IMR-90 (cell line): ENCODE measurements at places on chromosomes 16 and 17.

GRCh38 chr16:86044241-86044671 is 145.3 kb downstream of the IRF8 start:
- H3K4me3 ChIP-seq, result no peak overlapping the region
- no peaks in the 10 kb centered on the region; the same call in 1 of the 2 replicates for H3K4me1 ChIP-seq
- H3K27me3 ChIP-seq, result peaks cover 64% of the 10 kb centered on the region

DNA sequence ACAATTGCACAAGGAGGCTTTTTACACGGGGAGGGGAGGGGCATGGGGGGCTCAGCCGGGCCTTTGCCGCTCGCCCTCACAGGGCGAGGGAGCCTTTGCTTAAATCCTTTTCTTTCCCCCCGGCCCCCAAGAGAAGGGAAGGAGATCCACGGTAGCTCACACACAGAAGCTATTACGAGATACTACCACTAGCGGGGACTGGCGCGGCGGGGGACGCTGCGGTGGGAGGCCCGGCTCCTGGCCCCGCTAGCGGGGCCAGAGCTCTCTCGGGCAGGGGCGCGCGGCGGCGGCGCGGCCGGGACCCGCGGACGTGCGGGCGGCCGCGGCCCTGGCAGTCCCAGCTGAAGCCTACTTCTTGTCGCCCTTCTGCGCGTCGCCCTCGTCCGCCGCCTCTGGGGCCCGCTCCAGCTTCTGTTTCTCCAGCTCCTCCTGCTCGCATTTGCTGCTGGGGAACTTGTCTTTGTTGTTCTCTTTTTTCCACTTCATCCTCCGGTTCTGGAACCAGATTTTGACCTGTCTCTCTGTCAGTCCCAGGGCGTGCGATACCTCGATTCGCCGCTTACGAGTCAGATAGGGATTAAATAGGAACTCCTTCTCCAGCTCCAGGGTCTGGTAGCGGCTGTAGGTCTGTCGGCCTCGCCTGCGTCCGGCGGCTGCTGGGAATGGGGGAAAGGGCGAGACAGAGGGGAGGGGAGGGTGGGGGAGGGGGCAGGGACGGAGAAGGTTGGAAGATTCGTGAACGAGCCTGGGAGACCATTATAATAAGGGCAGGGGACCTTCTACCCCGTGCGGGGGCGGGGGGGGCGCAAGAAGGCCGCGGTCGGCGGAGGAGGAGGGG is 2.0 kb downstream of the HOXB8 start:
- peak overlapping the region; percentile 94 for H3K27ac ChIP-seq
- H3K4me3 ChIP-seq, result peak overlapping the region; percentile 63
- peaks cover 29% of the 10 kb centered on the region for H3K27me3 ChIP-seq
- no peaks in the 10 kb centered on the region for H3K36me3 ChIP-seq
- H3K4me1 ChIP-seq, result peaks cover 14% of the 10 kb centered on the region
- DNase-seq, result peak; percentile 61

DNA sequence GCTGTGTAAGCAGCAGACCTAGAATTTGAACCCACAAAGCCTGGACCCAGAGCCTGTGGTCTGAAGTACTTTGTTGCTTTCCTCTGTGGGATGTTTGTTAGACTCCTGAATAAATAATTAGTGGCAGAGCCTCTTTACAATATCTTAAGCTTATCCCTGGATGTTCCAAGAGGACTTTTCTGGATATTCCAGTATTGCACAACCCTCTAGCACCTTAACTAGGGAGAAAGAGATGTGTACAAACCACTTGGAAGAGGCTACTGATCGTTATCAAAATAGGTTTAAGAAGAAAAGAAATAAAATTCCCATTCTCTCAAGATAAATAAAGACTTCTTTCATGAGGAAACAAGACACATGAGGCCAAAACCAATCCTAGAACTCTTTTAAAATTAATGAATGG is 632.4 kb downstream of the CDH11 start:
- peak; percentile 7 for DNase-seq
- no peaks in the 10 kb centered on the region for H3K27me3 ChIP-seq
- H3K4me1 ChIP-seq, result no peaks in the 10 kb centered on the region
- no peak overlapping the region for H3K27ac ChIP-seq
- no peaks in the 10 kb centered on the region for H3K36me3 ChIP-seq

DNA sequence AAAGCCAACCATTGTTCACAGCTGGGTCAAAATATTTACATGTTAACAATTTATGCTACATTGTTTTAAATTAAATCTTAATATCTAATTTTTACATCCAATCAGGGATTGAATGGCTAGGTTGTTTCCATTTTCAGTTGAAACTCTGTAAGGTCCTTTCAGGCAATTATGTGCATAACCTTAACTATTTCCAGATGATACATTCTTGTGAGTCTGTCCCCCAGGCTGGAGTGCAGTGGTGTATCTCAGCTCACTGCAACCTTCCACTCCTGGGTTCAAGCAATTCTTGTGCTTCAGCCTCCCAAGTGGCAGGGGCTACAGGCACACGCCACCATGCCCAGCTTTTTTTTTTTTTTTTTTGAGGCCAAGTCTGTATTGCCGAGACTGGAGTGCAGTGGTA is 10.4 kb downstream of the CDC42EP4 start:
- H3K4me1 ChIP-seq, result peaks cover 31% of the 10 kb centered on the region
- peaks cover 3% of the 10 kb centered on the region; the same call in 1 of the 2 replicates for H3K36me3 ChIP-seq
- no peak overlapping the region for H3K27ac ChIP-seq
- no peaks in the 10 kb centered on the region for H3K27me3 ChIP-seq

- DNase-seq, result no peak
- H3K36me3 ChIP-seq, result no peaks in the 10 kb centered on the region
- no peaks in the 10 kb centered on the region for H3K27me3 ChIP-seq
- no peaks in the 10 kb centered on the region for H3K4me1 ChIP-seq
- no peak overlapping the region for H3K4me3 ChIP-seq
- no peak overlapping the region for H3K27ac ChIP-seq
Observed at GRCh38 chr16:55264949-55265348, 59.1 kb upstream of the IRX6 start.

DNA sequence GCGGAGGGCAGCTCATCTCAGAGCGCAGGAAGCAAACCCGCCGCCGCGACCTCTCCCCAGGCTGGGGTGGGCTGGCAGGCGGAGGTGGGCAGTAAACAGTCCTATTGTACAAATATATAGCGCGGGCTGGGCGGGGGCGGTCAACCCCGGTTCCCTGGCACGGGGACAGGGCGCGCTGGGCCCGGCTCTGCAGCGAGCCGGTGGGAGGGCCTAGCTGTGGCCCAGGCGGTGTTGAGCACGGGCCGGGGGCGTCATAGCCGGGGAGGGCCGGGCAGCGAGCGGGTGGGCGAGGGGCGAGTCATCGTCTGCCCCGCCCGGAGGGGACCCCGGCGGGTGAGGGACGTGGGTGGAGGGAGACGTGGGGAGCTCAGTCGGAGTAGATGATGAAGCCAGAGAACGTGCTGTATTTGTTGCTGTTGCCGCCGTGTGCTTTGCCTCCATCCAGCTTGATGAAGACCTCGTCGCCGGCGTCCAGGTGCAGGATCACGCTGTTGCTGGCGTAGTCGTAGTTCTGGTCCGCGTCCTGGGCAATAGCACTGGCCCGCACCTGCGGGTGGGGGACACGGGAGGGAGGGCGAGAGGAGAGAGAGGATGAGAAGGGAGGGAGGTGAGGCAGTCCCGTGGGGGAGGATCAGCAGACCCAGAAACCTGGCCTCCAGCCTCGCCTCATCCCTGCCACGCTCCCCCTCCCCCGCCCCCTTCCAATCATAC is 8.1 kb downstream of the C1QL1 start:
- H3K4me1 ChIP-seq, result no peaks in the 10 kb centered on the region; the same call in 1 of the 2 replicates
- H3K27ac ChIP-seq, result no peak overlapping the region
- H3K36me3 ChIP-seq, result no peaks in the 10 kb centered on the region
- no peak for DNase-seq
- H3K27me3 ChIP-seq, result peaks cover 22% of the 10 kb centered on the region; the same call in 1 of the 2 replicates

GRCh38 chr16:19857593-19858339 is 26.9 kb downstream of the GPRC5B start:
- H3K27ac ChIP-seq, result no peak overlapping the region
- H3K4me1 ChIP-seq, result peaks cover 3% of the 10 kb centered on the region; the same call in 1 of the 2 replicates
- H3K36me3 ChIP-seq, result peaks cover 3% of the 10 kb centered on the region; the same call in 1 of the 2 replicates
- H3K4me3 ChIP-seq, result no peak overlapping the region
- no peaks in the 10 kb centered on the region for H3K27me3 ChIP-seq
